Anterior cingulate cortex (tissue), 58 donors: ENCODE measurements at places on chromosomes 4 and X.
A peak's percentile ranks its signal among the peaks of the same experiment; 100 is the strongest.

- DNase-seq = no peak
These were observed 67.8 kb upstream of the ATP6AP2 start for GRCh38 chrX:40513012-40513411.

- DNase-seq = no peak
These were observed 81.4 kb downstream of the DOCK11 start for GRCh38 chrX:118577041-118577440.

- DNase-seq = peak; percentile 10
These were observed 59.3 kb downstream of the MAML3 start for GRCh38 chr4:140094438-140095420.

- no peak for DNase-seq
These were observed 93.0 kb downstream of the SPIN4 start for GRCh38 chrX:63258144-63258543.

DNA sequence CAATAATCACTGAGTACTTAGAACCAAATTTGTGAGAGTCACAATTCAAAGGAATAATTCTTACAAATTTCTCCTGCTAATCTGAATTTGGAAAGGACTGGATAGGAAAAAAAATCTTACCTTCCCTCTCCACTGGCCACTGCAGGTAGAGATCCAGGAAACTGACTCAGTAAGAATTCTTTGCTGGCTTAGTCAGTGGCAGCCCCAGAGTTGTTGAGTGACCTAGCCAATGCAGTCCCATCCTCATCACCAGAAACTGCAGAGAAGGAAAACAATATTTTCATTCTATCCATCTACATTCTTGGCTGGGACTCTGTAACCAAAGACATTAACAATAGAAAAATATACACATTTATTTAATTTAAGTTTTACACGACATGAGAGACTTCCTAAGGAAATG is 572.0 kb downstream of the ADGRL3 start:
- no peak for DNase-seq

GRCh38 chr4:1521821-1522361 is 115.6 kb upstream of the NKX1-1 start:
- no peak for DNase-seq

DNA sequence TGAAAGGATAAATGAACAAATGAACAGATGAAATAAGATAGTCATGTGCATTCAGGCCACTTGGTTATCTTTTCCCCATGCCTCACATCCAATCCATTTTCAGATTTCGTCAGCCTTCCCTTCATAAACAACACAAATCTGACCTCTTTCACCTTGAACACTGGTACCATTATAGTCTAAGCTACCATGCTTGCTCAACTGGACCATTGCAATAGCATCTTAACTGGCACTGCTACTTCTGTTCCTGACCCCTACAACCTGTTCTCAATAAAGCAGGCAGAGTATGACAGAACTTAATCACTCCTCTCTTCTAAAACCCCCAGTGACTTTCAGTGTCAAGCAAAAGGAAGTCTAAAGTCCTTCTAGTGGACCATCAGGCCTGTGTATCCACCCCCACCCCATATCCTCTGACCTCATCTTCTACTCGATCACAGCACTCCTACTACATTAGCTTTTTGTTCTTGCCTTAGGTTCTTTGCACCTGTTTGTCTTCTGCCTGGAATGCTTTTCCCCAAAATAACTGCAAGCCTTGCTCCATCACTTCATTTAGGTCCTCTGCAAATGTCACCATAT is 40.7 kb downstream of the LARP7 start:
- no peak for DNase-seq

GRCh38 chr4:169756971-169757574 is 671 bp downstream of the HPF1 start:
- DNase-seq = no peak

DNA sequence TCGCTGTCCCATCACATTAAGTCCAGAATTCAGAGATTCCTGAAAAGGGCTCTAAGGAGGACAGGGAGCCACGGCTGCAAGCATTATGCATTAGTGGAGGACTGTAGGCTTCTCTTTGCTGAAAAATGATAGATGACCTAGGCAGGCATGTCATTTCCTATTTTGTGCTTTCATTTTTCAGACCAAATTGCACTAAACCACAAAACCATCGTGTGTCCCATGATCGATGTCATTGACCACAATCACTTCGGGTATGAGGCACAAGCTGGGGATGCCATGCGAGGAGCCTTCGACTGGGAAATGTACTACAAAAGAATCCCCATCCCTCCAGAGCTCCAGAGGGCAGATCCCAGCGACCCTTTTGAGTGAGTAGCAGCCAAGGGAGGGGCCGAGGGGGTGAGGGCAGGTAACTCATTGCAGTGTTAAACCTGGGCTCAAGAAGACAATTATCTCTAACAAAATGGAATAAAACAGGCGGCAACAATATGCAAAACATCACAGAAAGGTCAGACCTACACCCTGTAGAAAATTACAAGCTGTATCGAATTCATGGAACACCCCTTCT is 355.2 kb upstream of the GALNT7 start:
- no peak for DNase-seq

- DNase-seq = no peak
These were observed 2.1 kb downstream of the GPR101 start for GRCh38 chrX:137031517-137032340.

DNA sequence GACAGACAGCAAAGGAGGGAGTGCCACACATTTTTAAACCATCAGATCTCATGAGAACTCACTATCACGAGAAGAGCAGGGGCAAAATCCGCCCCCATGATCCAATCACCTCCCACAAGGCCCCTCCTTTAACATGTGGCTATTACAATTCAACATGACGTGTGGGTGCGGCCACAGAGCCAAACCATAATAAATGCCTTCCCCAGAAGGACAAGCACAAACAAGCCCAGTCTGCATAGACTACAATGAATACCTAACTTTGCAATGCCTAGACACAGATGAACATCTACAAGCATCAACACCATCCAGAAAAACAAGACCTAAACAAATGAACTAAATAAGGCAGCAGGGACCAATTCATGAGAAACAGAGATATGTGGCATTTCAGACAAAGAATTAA is 12.3 kb downstream of the ETDA start:
- DNase-seq = no peak

DNA sequence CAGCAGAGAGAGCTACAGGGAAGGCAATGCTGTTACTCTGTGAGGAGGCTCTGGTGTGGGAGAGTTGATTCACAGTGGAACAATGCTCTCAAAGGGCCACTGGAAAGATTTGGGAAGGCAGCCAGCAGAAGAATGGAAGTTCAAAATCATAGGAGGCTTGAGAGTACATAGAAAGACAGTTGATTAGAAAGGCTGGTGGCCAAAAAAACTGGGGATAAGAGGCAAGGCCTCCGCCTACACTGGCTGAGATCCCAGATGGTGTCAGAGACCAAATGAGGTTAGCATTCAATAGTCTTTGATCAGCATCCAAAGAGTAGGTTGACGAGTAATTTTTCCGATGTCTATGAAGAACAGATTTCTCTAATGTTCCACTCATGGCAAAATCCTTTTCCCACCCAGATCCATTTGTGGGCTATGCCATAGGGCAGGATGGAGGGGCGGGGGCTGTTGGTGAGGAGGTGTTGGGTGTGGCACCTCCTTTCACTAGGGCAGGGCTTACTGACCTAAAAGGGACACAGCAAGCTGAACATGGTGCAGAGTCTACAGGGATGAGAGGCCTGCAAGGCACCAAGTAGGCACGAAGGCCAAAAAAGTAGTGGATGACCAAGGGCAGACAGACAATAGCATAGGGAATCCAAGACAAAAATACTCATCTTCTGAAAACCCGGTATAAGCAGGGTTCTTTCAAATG is 15.1 kb downstream of the TEC start:
- DNase-seq = no peak

DNA sequence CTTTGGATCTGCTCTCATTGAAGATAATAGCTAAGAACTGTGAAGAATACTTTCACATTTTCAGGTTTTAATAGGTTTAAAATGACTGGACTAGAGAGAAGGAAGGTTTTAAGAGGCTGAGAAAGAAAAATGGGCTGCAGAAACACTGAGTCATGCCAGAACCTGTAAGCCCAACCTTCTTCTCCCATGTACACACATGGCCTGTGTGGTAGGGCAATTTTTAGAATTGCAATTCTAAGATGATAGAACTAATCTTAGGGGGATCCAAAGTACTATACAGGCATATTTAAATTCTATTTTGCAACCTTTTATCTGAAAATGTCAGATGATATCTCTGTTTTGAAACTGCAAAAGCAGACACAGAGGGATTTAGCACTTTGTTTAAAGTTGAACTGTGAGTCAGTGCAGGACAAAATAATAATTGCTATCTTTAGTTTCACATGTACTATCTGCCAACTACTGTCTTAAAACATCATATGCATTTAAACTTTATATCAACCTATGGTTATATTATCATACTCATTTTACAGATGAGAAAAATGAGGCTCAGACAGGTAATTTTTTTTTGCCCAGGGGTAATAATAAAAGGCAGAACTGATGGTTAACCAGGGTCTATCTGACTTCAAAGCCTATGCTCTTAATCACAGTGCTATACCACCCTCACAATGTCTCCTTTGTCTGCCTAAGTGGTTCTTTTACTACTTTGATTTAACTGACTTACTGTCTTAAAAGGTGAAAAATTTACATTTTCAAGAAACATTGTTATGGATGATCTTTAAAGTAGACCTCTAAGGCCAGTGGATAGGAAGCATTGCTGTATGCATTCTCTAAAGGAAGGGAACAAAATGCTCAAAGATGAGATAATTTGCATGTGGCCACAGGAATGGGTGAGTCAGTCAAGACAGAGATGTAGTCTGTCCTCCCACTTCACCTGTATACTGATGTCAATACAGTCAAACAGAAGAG is 4.3 kb downstream of the TMPRSS11E start:
- DNase-seq = no peak

DNA sequence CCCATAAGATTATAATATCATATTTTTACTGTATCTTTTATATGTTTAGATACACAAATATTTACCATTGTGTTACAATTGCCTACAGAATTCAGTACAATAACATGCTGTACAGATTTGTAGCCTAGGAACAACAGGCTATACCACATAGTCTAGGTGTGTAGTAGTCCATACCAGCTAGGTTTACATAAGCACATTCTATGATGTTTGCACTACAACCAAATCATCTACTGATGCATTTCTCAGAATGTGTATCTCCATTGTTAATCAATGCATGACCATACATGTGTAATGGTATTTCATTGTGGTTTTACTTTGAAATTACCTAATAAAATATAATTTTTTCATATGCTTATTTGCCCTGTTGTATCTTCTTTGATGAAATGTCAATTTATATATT is 288.1 kb upstream of the PCDH10 start:
- no peak for DNase-seq

GRCh38 chr4:11480683-11481082 is 52.0 kb upstream of the HS3ST1 start:
- no peak for DNase-seq

DNA sequence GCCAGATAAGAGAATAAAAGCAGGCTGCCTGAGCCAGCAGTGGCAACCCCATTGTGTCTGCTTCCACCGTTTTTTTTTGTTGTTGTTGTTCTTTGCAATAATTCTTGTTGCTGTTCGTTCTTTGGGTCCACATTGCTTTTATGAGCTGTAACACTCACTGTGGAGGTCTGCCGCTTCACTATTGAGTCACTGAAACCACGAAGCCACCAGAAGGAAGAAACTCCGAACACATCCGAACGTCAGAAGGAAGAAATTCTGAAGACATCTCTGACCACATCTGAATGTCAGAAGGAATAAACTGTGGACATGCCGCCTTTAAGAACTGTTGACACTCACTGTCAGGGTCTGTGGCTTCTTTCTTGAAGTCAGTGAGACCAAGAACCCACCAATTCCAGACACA is 110.5 kb downstream of the PCDH18 start:
- DNase-seq = no peak

- no peak for DNase-seq
These were observed 134.2 kb downstream of the EIF4E start for GRCh38 chr4:98794565-98795205.

GRCh38 chr4:114326358-114326757 is 272.2 kb upstream of the UGT8 start:
- DNase-seq = no peak

GRCh38 chrX:106484233-106484632 is 127.5 kb upstream of the RADX start:
- DNase-seq = no peak

DNA sequence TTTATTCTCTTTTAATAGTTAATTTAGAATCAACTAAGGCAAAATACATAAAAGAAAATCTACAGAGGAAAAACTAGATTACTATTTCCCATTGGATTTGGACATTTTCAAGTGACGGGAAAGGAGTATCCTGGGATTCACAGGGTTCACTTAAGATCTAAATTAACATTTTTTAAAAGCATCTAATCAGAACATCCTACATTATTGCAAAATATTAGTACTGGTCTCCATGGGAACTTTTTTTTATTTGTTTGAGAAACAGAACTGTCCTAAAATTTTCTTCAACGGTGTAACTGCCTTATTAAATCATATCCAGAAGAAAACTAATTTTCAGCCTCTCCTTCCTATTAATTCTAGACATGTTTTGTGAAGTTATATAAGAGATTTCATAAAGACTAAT is 69.7 kb downstream of the METTL14 start:
- no peak for DNase-seq

DNA sequence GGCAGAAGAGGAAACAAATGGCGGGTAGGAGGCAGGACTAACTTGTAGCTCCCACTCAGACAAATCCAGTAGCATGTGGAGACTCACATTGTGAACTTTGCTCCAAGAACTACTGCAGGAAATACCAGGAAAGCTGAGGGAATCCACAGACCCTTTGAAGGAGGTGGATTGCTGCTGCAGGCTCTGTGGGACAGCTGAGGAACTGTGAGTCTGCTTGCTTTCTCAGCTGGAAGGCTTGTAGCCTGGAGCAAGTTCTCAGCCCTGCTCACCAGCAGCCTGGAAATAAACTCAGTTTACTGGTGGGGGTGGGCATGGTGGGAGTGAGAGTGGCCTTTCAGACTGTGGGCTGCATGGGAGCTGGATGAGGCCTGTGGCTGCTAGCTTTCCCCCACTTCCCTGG is 16.0 kb downstream of the RTL3 start:
- DNase-seq = no peak

GRCh38 chr4:171983935-171984805 is 171.0 kb downstream of the GALNTL6 start:
- no peak for DNase-seq
